ENCODE measurements at places on chromosomes 6 and 20.

DNA sequence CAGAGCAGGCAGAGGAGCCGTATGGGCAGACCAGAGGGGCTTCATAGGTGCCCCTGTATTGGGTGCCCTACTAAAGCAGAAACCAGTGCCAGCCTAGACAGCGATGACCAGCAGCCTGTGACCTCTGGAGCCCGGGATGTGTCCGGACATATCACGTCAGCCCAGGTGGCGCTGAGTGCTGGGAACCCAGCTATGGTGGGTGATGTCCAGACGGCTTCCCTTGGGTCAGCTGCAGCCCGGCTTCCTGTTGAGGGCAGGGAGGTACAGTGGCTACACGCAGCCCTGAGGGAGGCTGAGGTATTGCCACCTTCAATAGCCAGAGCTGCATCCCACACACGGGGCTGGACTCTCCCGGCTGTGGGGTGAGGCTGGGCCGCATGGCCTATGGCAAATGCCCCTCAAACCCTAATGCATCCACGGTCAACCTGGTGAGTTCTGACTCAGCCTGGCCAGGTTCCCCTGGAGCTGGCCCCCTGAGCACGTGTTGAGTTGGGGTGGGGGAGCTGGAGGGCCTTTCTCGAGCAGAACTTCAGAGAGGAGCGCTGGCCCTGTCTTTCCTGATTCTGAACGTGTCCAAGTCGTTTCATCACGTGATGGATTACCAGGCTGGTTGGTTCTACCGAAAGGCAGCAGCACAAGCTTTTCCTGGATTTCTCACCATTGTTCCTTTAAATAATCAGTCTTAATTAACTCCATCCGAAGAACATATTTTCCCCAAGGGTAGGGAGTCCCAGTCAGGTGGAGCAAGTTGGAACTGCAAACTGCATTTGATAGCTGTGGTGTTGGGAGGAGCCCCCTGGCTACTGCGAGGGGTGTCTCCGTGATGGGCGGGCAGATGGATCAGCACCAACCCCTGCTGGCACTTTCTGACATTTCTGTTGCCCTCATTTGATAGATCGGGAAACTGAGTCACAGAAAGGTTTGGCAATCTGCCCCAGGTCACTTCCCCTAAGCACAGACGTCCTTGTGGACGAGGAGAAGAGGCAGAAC lies 7.1 kb upstream of the MYT1 start:
- no peak for DNase-seq

DNA sequence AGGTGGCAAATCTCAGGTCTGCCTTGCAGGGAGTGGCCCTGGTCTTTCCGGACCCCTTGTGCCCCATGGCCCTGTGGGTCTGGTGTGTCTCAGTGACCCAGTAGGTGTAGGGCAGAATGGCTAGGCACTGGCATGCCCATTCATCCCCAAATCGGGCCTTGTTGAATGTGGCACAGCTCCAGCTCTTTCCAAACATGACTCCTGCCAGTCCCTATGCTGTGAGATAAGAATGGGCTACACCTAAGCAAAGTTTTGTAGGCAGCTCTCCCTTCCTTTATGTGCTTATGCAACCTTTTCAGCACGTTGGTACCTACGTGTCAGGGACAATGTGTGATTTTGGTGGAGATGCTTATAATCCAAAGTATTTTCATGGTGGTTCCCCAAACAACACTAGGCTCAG lies 33.9 kb downstream of the FOXO3 start:
- no peak for DNase-seq

GRCh38 chr6:70277470-70277869 lies 25.4 kb downstream of the COL9A1 start:
- no peak for DNase-seq

DNA sequence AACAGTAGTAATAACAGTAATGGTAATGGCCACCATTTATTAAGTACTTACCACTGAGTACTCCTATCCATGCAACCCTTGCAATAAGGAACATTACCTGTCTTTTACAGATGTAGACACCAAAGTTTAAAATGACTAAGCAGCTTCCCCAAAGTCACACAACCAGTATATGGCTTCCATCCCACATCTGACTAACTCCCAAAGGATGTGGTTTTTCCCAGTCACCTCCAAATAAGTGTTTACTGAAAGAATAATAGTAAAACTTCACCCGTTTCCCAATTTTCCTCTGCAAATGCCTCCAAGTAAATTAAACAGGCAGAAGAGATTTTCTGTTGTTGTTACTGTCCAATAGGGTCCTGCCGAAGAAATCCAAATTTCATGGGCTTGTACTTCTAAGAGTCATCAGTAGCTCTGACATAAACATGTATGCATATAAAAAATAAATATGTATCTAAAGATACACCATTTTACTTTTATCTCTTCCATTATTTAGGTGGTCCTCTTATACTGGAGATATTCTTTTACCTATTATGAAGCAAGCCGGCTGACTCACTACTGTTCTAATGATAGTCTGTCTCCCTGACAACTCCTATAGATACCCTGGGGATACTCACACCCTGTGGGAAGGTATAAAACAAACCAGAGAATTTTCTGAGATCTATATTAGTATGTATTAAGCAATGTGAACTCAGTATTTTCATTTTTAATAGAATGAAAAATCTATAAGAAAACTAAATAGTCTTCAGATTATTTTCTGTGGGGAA lies 77.9 kb upstream of the ID4 start:
- DNase-seq = no peak

DNA sequence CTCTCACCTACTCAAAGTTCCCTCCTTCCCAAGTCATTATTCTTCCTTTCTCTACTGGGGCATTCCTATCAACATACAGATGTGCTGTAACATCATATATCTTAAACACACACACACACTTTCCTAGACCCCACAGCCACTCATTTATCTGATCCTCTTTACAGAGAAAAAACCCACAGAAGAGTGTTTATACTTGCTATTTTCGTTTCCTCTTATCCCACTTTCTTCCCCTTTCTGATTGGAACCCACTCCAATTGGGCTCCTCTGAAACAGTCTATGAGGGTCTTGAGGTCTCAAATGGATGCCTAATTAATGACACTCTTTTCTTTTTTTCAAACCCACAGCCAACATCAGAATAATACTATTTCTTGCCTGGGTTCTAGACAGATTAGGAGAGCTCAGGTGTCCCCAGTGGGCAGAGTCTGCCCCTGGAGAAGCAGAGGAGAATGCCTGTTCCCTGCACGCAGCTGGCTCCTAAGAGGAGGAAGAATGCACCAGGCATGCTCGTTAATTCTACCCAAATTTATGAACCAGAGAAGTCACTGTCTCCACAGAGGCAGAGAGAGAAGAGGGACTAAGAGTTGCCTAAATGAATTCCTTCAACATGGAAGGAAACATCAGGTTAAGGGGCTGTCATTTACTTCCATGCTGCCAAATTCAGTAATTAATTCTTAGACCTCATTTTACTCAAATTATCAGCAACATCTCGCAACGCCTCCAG lies 65.9 kb downstream of the CRYBG1 start:
- DNase-seq = no peak
